ENCODE measurements at places on chromosomes 13 and 19.
A peak's percentile ranks its signal among the peaks of the same experiment; 100 is the strongest.

DNA sequence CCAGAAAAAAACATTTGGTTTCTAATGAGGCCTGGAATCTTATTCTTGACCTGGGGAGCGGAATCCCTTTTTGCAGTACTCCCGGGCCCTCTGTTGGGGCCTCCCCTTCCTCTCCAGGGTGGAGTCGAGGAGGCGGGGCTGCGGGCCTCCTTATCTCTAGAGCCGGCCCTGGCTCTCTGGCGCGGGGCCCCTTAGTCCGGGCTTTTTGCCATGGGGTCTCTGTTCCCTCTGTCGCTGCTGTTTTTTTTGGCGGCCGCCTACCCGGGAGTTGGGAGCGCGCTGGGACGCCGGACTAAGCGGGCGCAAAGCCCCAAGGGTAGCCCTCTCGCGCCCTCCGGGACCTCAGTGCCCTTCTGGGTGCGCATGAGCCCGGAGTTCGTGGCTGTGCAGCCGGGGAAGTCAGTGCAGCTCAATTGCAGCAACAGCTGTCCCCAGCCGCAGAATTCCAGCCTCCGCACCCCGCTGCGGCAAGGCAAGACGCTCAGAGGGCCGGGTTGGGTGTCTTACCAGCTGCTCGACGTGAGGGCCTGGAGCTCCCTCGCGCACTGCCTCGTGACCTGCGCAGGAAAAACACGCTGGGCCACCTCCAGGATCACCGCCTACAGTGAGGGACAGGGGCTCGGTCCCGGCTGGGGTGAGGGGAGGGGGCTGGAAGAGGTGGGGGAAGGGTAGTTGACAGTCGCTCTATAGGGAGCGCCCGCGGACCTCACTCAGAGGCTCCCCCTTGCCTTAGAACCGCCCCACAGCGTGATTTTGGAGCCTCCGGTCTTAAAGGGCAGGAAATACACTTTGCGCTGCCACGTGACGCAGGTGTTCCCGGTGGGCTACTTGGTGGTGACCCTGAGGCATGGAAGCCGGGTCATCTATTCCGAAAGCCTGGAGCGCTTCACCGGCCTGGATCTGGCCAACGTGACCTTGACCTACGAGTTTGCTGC, at the start of gene ICAM4:
TSS of gene ICAM4 (plus strand) at position 153 of the 935 bp plus-strand sequence. CDS start at position 211, 58 bp downstream.
- DNase-seq: no peak

DNA sequence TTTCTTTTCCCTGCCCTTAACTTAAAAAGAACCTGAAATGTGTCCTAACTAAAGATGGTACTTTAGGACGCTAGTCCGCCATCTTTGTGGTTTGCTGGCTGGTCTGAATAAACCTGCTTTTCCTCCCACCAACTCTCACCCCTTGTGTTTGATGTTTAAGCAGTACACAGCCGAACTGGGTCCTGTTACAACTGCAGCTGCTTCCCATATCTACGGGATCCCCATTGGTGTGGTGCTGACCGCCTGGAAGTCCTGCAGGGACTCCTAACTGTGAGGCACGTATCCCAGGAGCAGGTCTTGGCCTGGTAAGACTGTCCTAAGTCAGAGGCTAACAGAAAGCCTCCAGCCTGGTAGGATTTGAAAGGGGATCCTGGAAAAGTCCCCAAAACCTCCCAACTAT, 40.9 kb upstream of the VSTM2B start:
- no peak for DNase-seq

GRCh38 chr13:66974174-66974573, 256.0 kb downstream of the PCDH9 start:
- DNase-seq: no peak

DNA sequence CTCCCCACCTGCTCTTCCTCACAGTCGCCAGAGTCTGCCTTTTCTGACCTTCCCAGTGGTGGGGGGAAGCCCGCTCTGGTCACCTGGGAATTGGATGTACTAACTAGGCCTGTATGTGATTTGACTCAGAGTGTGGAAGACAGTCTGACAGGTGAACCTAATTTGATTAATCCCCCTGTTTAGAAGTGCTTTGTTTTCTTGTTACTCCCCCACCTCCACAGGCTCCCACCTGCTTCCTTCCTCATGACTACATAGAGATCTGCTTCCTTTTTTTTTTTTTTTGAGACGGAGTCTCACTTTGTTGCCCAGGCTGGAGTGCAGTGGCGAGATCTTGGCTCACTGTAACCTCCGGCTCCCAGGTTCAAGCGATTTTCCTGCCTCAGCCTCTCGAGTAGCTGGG, 44.0 kb downstream of the COG3 start:
- DNase-seq: no peak

DNA sequence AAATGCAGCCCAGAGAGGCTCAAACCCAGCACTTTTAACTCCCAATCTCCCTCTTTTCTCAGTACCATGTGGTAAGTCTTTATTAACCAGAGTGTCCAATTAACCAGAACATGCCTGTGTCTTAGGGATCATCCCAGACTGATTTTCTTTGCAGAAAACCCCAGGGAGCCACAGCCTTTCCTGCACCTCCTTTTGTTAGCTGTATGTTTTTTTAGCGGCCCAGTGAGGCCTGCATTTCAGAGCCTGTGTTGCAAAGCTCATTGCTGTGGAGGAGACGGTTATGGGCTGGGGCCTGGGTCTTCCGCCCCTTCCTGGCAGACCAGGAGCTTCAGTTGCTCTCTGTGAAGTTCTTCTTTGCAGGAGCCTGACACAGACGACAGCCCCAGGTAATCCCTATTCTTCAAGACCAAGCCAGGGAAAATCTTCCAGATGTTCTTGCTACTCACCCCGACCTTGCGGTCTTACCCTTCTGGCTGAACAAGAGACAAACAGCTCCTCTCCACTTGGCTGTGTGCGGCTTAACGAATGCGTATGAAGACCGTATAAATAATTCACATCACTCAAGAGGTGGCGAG, 70.7 kb upstream of the TSHZ3 start:
- no peak for DNase-seq

- peak; percentile 90 for DNase-seq
Observed at GRCh38 chr19:39845933-39846677, at the start of gene FBL. Gene FBL, minus strand, starts transcription at chr19:39846379. Its CDS starts 79 bp downstream, at chr19:39846300.

- no peak for DNase-seq
Observed at GRCh38 chr13:111265006-111265700, 55.3 kb upstream of the TEX29 start.

GRCh38 chr13:42048342-42048683, at the start of gene DGKH:
Gene DGKH, plus strand, starts transcription at chr13:42048648. Its CDS starts 126 bp downstream, at chr13:42048774.
- DNase-seq: no peak

DNA sequence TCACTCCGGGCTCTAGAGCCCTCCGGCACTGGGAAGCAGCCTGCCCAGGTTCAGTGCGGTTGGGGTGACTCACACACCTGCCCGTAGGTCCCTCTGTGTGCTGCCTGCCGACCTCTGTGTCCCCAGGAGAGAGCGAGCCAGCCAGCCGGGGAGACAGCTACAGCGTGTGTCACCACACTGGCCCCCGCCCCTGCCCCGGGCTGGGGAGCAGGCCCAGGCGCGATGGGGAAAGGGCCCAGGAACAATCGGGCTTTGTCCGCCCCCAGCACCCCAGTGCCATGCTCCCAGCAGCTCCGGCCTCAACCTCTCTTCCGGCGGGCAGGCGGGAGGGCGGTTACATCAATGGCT, at the start of gene KLK6:
TSS of gene KLK6 (minus strand) at position 179 of the 348 bp plus-strand sequence. CDS start 1,487 bp downstream, outside the sequence.
- no peak for DNase-seq

GRCh38 chr13:21164631-21165030, 11.7 kb downstream of the SKA3 start:
- no peak for DNase-seq

DNA sequence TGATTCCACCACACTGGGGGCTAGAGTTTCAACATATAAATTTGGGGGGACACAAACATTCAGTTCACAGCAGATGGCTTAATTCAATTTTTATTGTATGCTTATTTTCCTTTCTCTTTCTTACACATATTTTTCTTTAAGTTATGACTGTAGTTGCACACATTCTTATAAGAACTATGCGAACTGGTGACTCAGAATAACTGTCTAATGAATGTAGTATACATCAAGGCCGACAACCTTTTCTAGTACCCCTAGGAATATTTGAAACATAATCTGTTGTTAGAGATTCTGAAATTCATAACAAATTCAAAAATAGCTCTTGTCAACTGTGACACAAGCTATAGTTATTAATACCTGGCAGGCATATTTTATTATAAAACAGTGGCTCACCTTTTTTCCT, 695.6 kb downstream of the PCDH9 start:
- DNase-seq: peak; percentile 86

DNA sequence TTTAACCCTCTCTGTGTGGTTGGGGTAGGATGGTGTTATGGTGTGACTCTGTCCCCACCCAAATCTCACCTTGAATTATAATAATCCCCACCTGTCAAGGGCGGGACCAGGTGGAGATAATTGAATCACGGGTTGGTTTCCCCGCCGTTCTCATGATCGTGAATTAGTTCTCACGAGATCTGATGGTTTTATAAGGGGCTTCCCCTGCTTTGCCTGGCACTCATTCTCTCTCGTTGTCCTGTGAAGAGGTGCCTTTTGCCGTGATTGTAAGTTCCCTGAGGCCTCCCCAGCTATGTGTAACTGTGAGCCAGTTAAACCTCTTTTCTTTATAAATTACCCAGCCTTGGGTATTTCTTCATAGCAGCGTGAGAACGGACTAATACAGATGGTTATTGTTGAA, 68.8 kb downstream of the ARHGEF7 start:
- DNase-seq: no peak

- no peak for DNase-seq
Observed at GRCh38 chr13:100773429-100773828, 98.8 kb upstream of the TMTC4 start.

DNA sequence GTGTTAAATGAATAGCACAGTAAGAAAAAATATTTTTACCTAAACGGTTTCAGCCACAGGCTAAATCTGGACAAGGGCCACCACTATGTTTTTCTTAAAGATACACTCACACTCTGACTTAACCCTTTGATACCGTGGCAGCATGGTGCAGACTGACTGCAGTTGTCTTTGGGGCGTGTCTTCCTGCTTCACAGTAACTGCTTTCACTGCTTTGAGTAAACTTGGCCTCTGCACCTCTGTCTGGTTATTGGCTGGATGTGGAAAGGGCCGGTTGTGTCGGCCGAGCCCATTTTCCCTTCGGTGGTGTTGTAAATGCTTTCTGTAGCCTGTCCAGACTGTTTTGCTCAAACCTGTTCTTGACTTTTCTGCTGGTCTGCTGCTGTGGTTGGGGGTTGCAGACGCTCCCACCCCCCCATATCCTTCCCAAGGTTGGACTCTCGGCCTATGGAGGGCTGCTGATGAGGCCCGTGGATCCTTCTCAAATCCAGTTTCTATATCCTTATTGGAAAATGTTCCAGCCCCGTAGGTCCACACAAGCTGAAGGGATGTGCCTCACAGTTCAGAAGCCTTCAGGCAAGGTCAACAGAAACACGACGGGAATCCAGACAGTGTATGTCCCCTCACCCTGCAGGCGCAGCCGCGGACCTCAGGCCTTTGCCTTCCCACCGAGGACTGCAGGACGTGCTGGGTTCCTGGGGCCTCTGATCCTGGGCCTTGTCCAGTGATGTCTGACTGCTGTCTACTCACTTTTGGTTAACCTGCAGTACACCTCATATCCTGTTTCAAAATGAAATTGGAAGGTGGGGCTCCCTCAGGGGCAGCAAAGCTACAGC, 90.2 kb upstream of the RNF113B start:
- peak; percentile 20 for DNase-seq

DNA sequence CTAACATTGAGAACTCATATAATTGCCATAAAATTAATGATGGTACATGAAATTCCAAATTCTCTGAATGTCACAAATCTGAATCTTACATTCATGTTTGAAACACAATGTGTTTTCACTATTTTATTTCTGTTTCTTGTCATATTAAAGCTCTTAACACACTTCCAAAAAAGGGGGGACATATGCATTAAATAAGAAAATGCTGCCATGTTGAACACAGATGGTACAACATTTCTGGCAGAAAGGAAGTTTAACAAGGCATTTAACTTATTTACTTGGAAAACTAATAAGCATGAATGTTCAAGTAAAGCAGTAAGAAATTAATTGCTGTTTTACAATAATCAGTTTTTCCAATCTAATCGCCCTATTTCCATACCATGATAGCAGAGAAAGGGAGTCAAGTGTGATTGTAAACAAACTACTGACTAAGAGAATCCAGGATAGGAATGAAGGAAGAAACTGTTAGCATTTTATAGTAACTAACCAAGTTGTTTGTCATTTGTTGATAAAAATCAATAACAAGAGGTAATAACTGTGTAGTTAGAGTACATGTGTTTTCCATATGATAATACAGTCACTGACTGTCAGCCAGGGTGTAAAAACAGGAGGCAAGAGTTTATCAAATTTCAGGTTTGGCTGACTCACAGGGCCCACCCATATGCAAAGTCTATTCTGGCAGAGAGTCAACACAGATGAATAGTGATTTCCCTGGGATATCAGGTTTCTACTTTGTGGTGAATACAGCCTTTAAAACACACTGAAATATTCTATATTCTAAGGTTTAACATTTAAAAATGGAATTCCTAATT, 5.7 kb upstream of the FOXO1 start:
- peak; percentile 71 for DNase-seq

DNA sequence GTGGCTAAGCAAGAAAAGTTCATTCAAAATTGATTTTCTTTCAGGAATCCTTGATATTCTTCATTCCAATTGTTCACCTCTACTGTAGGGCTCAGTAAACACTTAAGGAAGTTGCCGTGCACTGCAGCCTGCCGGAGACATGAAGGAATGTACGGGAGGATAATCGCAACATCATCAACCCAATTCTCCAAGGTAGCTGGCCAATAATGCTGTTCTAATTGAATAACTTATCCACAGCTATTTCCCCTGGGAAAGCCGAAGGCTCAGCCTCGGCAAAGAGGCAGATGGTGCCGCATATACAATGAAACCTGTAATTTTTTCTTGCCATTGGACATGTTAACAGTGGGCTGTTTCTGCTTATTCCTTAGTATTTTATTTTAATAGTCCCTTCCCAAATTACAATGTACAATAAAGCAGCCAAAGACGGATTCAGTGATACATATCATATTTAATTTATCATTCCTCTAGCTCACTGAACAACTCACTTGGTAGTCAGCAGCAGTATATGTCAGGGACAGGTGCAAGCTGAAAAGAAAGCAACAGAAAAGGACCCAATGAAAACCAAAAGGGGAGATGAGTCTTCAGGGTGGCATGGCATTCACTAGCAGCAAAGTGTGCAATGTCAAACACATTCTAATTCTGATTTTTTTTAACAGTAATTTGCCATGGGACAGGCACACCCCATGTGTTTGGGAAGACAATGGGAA, 420.5 kb upstream of the KLF12 start:
- DNase-seq: no peak

GRCh38 chr13:20136781-20137703, 23.8 kb downstream of the GJA3 start:
- no peak for DNase-seq

- no peak for DNase-seq
Observed at GRCh38 chr13:94700536-94700935, 11.8 kb downstream of the SOX21 start.

GRCh38 chr19:16586991-16587832, 15.0 kb upstream of the SLC35E1 start:
- peak; percentile 69 for DNase-seq
